ENCODE measurements at places on chromosomes 16 and 17.

DNA sequence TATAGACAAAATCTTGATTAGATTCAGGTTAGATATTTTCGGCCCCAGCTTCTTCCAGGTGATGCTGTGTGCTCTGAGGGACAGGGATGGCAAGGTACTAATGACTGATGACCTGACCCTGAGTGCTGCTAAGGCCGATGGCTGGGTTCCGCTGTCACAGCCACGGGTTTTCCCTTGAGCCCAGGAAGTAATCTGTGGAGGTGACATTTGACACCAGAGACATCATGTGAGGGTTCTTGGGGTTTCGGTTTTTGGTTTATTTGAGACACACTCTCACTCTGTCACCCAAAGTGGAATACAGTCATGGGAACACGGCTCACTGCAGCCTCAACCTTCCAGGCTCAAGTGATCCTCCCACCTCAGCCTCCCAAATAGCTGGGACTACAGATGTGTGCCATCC is 9.8 kb downstream of the OTOP3 start:
- no peak for DNase-seq

GRCh38 chr16:49513040-49513439 is 139.4 kb downstream of the C16orf78 start:
- no peak for DNase-seq

DNA sequence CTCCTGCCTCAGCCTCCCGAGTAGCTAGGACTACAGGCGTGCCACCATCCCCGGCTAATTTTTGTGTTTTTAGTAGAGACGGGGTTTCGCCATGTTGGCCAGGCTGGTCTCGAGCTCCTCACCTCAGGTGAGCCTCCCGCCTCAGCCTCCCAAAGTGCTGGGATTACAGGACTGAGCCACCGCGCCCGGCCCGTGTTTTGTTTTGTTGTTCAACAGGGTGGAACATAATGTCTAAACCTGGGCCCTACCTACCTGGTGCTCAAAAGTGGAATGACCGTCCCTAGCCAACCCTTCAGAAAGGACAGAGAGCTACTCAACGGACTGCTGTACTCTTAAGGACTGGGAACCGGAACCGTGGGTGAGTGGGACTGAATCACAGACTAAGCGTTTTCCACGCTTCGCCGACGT is 772 bp upstream of the KIF22 start:
- DNase-seq = no peak

- DNase-seq = no peak
Measured at GRCh38 chr17:17724307-17725010, 43.2 kb downstream of the RAI1 start.

GRCh38 chr17:7574176-7574953 is 5.1 kb upstream of the CD68 start:
- DNase-seq = no peak

DNA sequence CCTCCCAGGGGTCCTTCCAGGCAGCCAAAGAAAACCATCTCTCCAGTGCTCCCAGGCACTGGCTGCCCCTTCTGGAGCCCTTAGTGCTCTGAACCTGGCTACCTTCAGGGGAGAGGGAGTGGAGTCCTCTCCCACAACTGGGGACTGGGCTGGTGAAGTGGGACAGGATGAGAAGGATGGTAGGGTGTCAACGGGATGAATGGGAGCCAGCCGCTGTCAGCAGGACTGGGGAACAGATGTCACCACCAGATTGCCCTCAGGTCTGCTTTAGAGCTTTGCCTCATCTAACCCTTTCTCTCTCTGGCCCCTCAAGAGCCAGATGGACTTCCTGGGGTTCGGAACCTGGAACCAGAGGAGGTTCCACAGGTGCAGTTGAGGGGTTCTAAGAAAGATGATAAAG is 488 bp upstream of the SEBOX start:
- DNase-seq = no peak

DNA sequence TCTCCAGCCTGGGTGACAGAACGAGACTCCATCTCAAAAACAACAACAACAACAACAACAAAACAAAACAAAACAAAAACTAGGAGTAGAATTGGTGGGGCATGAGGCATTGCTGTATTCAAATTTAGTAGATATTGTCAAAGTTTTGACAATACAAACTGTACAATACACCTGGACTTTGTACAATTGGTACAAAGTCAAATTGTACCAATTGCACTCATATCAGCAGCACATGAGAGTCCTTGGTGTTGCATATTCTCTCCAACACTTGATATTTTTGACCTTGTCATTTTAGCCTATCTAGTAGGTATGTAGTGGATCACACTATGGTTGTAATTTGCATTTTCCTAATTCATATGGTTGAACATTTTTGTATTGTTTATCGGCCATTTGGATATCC is 14.3 kb upstream of the ATF7IP2 start:
- no peak for DNase-seq

DNA sequence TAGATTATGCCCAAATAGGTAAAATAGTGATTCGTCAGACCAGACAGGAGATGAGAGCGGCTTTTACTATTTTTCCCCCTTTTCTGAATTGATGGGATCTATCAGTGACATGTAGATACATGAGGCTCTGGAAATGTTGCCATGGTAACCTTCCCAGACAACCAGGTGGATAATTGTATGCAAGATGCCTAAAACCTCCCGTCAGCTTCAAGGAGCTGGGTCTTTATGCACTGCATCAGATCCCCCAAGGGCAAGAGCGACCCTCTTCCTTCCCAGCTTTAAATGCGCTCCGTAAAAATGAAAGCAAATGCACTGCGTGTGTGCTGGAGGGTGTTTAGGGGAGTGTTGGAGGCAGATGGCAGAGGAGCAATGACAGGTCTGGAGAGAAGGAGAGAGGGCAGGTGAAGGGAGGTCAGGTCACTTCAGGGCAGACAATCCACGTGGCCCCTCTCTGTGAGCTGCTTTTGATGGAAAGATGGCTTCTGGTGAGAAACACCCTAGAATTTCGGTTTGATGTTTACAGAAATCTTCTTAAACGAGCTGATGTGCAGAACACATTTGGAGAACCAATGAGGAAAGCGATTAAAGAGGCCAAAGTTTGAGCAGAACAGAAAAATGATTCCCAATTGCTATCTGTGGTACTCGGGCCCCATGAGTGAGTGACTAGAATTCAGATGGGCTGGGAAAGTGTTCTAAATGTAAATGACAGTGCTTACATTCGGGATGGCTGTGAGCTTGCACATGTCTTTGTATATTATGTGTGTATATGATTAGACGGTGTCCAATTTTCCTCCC is 461.7 kb upstream of the HSBP1 start:
- DNase-seq = peak; percentile 18

- DNase-seq = no peak
Measured at GRCh38 chr16:27780468-27781194, 230.7 kb downstream of the KATNIP start.

DNA sequence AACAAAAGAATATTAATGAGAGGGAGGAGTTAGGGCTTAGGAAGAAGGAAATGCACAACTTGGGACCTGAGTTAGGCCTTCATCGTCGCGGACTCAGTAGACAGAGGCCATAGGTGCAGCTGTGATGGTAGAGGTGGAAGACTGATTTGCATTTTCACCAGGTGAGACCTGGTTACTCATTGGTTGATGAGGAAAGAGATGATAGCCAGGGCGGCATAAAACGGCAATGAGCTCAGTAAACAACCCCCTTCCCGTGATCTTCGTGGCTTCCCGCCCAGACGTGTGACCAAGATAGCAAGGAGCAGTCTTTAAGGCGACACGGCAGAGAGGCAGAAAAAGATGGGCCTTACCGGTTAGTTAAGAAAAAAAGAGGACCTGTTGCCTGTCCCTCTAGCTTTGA is at the start of gene TMC5:
TSS of gene TMC5 (plus strand) at position 244 of the 400 bp plus-strand sequence. CDS start 22,156 bp downstream, outside the sequence.
- DNase-seq = no peak

- no peak for DNase-seq
Measured at GRCh38 chr17:37024181-37024637, 75.5 kb downstream of the AATF start.

GRCh38 chr16:88550246-88550661 is 19.9 kb upstream of the ZC3H18 start:
- DNase-seq = no peak

DNA sequence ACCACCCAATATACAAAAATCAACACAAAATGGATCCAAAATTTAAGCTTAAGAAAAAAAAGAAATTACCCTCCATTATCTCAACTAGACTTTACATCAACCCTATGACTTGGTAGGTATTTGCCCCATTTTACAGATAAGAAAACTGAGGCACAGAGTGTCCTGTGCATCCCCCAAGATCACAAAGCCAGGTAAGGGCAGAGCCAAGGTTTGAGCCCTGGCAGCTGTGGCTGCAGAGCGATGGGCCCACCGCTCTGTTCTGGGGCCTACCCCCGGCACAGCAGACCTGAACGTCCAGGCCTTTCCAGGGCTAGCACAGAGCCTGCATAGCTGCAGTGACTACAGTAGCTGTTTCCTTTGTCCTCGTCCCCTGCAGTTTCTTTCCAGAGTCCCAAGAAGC is 417.6 kb downstream of the SOX9 start:
- no peak for DNase-seq

DNA sequence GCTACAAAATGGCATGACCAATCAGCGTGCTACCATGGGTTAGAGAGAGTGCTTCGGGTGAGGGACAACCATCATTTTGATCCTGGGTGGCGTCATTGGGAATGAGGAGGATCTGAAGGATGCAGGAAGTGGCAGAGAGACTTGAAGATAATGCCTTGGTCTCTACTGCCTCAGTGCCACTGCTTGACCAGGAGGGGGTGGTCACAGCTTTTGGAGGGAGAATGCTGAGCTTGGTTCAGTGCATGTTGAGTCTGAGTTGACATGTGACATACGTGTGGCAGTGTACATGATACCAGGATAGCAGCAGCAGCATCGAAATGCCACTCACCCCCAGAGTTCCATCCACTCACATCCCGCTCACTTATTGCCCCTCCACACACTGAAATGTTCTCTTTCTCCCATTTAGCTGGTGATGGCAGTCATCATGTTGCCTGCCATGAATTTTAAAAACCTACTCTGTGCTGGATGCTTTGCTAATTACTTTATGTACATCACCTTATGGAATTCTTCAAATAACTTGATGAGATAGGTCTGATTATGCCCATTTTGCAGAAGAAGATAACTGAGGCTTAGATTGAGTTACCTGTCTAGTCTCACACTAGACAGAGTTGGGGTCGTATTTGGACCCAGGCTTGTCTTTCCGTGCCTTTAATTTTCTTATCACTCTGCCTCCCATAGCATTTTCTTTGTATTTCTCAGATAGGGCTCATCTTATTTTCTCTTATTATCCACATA is 36.7 kb downstream of the ARSG start:
- no peak for DNase-seq

- DNase-seq = no peak
Measured at GRCh38 chr16:67015313-67015731, 13.6 kb upstream of the CBFB start.

DNA sequence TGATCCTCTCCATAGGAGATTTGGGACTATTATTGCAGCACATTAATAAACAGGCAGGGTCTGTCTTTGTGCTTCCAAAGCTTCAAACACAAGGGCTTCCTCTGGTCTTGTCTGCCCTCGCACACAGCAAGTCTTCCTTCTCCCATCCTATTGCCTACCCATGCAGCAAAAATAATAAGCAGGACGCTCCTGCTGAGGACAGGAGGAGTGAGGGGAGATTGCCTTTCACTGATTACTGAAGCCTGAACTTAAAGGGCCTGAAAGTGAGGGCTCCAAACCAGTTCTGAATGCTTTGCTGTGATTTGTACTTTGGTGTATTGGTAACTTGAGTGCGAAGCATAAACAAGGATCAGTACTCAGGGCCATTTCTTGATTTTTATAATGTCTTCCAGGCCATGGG is 197.6 kb upstream of the XYLT1 start:
- no peak for DNase-seq

DNA sequence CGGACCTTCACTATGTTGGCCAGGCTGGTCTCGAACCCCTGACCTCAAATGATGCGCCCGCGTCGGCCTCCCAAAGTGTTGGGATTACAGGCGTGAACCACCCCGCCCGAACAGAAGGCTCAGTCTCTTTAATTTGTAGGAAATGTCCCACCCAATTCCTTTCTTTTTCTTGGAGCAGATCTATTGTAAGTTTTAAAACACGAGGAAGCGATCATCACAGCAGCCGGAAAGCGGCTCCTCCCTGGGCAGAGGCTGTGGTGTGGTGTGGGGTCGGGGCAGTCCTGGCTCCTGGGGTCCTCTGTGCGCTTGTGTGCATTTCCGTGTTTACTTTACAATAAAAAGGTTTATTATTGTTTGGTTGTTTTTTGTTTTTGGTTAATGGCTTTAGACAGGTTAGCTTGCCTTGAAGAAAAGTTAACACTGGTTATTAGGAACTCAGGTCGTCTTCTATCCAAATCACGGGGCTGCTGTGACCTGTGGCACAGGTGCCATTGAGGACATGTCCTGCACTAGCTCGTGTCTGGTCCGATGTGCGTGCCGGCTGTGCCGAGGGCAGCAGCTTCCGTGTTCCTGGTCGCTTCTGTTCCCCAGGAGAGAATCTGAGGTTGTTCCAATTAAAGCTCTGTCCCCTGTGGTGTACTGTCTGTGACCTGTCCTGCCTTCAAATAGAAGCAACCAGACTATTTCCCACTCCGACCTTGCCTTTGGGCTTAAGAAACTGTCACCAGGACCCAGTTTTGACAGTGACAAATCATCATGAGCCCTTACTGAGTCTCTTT is 83.1 kb downstream of the SEC14L1 start:
- no peak for DNase-seq

- no peak for DNase-seq
Measured at GRCh38 chr17:74383141-74383540, 15.8 kb downstream of the GPR142 start.

GRCh38 chr17:59893676-59894100 is 767 bp downstream of the RPS6KB1 start:
- no peak for DNase-seq

DNA sequence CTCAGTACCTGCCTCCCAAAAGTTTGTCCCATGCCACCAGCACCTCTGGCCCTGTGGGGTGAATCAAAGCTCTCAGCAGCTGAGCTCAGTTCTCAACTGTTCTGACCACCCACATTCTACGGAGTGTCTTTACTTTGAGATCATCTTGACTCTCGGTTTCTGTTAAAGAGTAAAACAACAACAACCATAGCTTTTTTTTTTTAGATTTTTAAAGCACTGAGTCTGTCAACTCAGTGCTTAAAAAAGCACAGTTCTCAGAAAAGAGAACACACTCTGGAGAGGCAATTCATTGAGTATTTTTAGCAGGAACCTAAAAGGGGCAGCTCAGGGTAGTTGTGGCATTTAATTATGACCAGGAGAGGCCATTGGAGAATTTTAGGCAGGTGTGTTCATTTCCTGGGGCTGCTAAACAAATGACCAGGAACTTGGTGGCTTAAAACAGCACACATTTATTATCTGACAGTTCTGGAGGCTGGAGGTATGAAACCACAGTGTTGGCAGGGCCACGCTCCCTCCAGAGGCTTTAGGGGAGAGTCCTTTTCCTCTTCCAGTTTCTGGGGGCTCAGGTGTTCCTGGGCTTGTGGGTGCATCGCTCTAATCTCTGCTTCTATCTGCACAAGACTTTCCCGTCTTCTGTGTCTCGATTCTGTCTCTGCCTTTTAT is 6.7 kb upstream of the WFIKKN2 start:
- DNase-seq = no peak

GRCh38 chr17:42436391-42436790 is 13.3 kb upstream of the CAVIN1 start:
- DNase-seq = no peak

DNA sequence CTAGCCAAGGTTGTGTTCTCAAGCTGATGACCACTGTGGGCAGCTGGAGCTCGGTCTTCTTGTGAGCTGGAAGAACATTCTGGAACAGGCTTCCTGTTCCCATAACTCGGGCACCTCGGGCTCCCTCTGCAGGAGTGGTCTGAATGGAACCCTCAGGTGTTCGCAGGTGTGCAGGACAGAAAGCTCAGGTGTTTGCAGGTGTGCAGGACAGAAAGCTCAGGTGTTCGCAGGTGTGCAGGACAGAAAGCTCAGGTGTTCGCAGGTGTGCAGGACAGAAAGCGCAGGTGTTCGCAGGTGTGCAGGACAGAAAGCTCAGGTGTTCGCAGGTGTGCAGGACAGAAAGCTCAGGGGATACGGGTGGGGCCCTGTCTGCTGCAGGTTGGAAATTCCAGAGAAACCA is 109.0 kb upstream of the CACNG5 start:
- DNase-seq = no peak

Measured in NCI-H1417 treated with DMSO at 0.1 percent for 48 hours (cell line).